ENCODE measurements at places on chromosomes 16 and 17. TPM values are rescaled to one million over a fixed set of nuclear protein-coding genes. Genes with fewer than 3 reads are reported as not detected.

FBXW10 gene
- 0.50 TPM for polyA plus RNA-seq

DHRS11 gene
- polyA plus RNA-seq: 5.1 TPM

DNA sequence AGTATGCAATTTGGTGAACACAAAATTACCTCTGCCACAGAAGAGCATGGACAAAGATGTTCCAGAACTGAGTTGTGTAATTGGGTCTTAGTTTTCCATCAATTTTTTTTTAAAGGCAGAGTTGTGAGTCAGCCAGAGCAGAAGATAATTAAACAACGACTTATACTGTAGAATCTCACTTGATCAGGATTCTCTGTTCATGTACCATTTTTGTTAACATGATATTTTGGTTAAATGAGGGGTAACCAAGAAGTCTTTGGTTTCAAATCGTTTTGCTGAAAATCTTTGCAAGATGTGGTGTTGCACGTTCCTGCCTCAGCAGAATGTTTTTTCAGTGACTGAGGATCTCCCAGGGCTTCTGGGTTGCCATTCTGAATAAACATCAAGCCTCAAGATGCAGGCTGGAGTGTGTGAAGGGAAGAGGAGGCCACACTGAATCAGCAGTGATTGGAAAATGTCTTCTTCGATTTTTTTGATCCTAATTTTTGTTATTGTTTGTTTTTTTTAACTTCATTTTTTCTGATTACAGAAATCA lies 232.6 kb upstream of the IRX3 start:
- no peak overlapping the region for H3K4me3 ChIP-seq
- no peak for DNase-seq
- no peaks in the 10 kb centered on the region for H3K4me1 ChIP-seq
- no peaks in the 10 kb centered on the region for H3K36me3 ChIP-seq
- no peak overlapping the region for H3K27ac ChIP-seq

DNA sequence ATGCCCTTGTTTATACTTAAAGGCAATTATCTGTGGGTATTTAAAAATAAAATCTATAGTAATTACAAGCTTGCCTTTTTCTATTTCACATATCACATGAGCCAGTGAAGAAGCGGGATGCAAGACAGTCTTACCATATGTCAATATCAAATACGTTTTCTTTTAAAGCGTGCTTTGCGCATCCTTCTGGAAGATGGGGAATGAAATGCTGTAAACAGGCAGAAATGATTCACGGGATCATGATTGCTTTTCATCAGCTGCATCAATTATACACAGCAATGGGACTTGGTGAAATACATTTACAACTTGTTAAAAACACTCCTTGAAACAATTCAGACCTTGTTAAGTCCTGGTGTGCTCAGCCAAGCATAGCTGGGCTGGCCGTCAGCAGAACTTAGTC lies 72.5 kb downstream of the WSCD1 start:
- H3K27me3 ChIP-seq: no peaks in the 10 kb centered on the region
- no peaks in the 10 kb centered on the region for H3K36me3 ChIP-seq
- no peak overlapping the region for H3K27ac ChIP-seq
- H3K4me1 ChIP-seq: no peaks in the 10 kb centered on the region
- no peak overlapping the region for H3K4me3 ChIP-seq
- no peak for DNase-seq

ADCY9 gene
- 2.2 TPM for polyA plus RNA-seq

Measured in thymus (tissue), 14 donors.